ENCODE measurements at places on chromosomes 11 and 22. TPM values are rescaled to one million over a fixed set of nuclear protein-coding genes. Genes with fewer than 3 reads are reported as not detected.

Gene NRGN
- 24.2 TPM for polyA plus RNA-seq

Gene NXPE1
- not detected for polyA plus RNA-seq

Gene SLN
- polyA plus RNA-seq = 0.09 TPM

Gene CLCF1
- 9.3 TPM for polyA plus RNA-seq

Gene SIDT2
- 36.0 TPM for polyA plus RNA-seq

Gene HSPB2
- 2.8 TPM for polyA plus RNA-seq

Gene SMC1B
- 0.12 TPM for polyA plus RNA-seq

Measured in spleen (tissue), 13 donors.